Left lung (tissue), 14 donors: ENCODE measurements at places on chromosomes 7 and 10. TPM values are rescaled to one million over a fixed set of nuclear protein-coding genes. Genes with fewer than 3 reads are reported as not detected.

The CLCN1 gene
- total RNA-seq, result 0.08 TPM

The NPC1L1 gene
- 0.06 TPM for total RNA-seq

The CYP3A5 gene
- total RNA-seq, result 6.0 TPM

The LIPF gene
- not detected for total RNA-seq

The GPR22 gene
- not detected for total RNA-seq

GRCh38 chr10:13018171-13018570 is 16.7 kb upstream of the CCDC3 start:
- no peak for DNase-seq

GRCh38 chr7:154868921-154869320 is 134.0 kb downstream of the PAXIP1 start:
- no peak for DNase-seq

DNA sequence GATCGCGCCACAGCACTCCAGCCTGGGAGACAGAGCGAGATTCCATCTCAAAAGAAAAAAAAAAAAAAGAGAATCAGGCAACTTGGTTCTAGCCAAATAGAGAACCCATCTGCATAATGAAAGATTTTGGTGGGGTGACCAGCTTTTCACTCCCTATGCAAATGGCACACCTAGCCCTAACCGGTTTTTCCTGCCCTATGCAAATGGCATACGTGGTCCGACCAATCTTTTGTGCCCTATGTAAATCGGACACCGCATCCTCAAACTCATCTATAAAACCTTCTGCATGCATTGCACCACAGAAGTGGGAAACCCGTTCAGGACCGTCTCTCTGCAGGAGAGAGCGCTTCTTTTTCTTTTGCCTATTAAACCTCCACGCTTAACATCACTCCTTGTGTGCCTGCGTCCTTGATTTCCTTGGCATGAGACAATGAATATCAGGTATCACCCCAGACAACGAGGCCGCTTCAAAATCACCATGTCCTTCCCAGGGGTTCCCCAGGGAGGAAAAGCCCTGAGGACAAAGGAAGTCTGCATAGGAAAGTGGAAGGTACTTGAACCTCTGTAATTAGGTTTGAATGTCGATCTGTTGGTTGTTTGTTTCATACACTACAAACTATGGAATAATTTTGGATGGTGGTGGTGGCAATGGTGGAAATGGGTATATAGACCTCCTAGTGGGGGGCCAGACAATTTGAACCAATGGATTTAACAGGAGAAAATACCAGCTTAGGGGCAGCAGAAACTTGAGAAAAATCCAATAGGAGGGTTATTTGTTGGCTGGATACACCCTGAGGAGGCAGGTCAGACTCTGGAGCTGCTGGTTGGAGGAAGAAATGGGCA is 396.2 kb downstream of the TYW1 start:
- DNase-seq, result no peak

DNA sequence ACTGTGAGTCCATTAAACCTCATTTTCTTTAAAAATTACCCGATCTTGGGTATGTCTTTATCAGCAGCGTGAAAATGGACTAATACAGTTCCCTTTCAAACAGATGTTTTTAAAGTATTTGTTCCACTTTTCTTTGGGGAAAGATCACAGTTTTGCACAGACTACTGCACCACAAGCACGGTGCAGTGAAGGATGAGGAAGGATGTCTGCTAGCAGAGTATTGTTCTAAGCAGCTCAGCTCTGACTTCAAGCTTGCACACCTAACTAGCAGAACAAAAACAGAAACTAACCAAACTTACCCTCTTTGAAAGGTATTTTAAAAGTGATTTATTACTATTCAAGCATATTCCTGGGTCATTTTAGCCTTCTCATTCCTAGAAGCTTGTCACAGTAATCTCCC is 20.0 kb downstream of the THNSL1 start:
- no peak for DNase-seq

GRCh38 chr10:33566001-33566400 is 231.5 kb upstream of the NRP1 start:
- DNase-seq, result no peak

DNA sequence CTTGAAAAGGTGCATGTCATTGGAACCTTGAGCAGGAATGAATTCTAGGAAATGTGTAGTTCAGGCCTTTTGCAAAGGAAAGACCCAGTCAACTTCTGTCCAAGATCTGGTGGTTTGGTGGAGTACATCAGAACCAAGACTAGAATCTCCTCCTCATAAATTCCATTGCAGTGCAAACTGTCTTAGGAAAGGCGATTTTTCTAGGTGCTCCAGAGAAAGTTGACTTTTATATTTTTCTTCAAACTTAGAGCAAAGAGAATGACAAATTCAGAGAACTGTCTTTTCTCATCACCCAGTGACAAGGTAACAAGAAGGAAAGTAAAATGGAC is 50.0 kb downstream of the PRTFDC1 start:
- no peak for DNase-seq

- DNase-seq, result no peak
Measured at GRCh38 chr7:108003599-108003935, 606 bp upstream of the LAMB1 start.

GRCh38 chr10:132882069-132882951 is 60.1 kb downstream of the CFAP46 start:
- peak; percentile 47 for DNase-seq

DNA sequence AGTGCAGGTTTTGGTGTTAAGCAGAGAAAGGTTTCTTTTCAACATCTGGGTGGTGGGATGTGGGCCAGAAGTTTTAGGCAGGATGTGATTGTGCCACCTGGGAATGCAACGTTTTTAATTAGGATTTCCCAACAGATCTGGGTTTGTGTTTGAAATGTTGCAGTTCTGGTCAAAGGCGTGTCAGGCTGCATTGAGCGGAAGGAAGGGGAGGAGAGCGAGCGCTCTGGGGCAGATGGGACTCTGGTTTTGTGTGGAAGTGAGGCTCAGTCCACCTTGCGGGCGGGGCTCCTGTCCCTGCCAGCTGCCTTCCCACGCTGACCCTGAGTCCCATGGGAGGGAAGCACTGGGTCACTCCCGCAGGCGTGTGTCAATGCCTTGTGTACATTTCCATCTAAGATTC is 767.7 kb downstream of the KCNMA1 start:
- DNase-seq, result no peak

DNA sequence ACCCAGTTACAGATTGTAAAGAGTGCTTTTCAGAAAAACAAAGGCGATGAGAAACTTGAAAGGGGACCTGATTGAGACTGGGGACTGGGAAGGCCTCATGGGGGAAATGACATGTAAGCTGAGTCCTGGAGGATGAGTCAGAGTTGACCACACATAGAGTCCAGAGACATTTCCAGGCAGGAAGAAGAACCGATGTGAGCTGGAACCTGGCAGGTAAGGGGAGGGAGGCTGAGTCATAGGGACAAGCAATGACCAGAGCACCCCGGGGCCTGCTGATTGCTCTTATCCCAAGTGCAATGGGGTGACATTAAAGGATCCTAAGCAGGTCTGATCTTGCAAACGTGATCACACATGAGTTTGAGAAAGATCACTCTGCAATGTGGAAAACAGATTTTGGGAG is 11.7 kb downstream of the TLL2 start:
- DNase-seq, result no peak
